ENCODE measurements at places on chromosomes 13 and 19.

GRCh38 chr13:46964789-46965527 is 68.1 kb upstream of the HTR2A start:
- DNase-seq, result no peak

DNA sequence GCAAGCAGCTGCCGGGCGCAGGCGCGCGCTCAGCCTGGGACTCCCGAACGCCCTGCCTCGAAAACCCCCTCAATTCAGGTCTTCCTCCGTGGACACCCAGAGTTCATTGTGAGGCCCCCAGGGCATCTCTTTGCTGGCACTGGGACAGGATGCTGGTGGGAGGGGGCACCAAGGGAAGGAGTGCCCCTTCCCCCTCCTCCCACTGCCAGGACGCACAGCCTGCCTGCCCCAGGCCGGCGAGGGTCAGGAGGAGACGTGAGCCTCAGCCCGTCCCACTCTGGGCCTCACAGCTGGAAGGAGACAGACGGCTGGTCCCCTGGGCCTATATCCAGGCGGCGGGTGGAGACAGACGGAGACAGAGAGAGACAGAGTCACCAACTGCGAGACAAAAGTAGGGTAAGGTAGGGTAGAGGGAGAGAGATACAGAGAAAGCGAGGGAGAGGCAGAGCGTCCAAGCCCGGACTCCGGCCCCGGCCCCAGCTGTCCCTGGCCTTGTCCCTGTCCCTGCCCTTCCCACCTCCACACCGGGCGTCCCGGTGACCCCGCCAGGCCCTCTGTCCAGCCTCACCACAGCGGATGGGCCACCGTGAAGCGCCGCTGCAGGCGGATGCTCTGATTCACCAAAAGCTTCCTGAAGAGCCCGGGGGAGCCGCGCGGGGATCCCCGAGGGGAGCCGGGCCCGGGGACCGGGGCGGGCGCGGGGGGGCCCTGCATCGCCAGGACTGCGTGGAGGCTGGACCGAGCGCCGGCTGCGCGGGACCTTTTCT is at the start of gene PDE4C:
TSS of gene PDE4C (minus strand) at position 737 of the 767 bp plus-strand sequence. CDS start at position 714, 23 bp downstream.
- DNase-seq, result no peak

DNA sequence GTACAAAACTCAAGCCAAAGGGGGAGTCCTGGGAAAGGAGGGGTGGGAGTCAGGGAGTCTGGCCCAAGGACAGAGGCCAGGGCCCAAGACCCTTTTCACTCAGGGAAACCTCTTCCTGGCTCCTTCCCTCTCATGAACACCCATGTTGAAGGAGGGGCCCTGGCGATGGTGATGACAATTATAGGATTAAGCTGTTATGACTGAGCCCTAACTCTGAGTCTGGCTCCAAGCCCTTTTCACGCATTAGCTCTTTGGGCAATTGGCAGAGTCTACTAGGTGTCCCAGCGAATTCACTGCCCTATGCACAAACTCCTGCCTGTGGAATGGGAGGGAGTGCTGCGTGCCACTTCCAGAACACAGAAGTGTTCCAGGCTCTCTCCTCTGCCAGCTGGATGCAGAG is 20.7 kb downstream of the ZNF575 start:
- DNase-seq, result no peak

DNA sequence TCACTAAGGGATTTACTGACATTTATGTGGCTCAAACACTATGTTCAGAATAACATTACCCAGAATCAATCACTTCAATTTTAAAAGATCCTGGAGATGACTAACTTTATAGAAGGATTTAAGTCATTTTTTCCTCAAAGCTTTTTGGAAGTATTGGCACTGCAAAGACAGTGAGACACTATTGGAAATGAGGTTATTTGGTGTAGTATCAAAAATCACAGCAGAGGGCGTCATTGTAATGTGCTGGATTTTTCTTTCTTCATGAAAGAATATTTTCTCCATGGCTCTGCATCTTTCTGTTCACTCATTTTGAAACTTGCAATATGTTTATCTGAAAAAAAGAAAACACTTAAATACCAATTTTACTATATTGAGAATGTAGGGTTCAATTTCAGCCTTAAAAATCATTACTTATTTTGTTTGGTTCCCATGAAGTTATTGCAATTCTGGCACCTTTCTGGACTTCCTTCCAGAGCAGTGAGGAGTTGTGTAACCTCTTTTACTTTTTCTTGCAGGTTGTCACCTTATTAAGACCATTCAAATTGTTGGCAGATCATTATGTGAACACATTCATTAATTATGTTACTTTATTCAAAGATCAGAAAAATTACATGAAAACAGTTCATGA is 3.7 kb upstream of the CSNK1A1L start:
- DNase-seq, result peak; percentile 20

DNA sequence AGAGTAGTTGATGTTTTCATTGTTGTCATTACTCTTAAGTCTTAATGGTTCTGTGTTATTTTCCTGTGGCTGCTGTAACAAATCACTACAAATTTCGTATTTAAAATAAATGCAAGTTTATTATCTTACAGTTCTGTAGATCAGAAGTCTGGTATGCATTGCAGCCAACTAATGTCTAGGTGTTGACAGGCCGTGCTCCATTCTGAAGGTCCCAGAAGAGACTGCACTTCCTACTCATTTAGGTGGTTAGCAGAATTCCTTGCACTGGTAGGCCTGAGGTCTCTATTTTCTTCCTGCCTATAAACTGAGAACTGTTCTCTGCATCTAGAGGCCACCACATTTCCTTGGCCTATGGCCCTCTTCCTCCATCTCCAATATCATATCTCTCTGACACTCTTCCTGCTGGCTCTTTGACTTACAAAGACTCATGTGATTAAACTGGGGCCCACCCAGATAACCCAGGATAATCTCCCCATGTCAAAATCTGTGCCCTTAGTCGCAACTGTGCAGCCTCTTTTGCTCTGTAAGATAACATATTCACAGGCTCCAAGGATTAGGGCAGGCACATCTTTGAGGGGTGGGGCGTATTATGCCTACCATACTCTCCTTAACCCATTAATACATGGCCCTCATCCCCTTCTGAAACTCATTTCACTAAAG is 468.4 kb downstream of the FOXO1 start:
- DNase-seq, result no peak

- no peak for DNase-seq
Measured at GRCh38 chr13:113945857-113946408, 27.9 kb downstream of the C13orf46 start.

GRCh38 chr13:97342136-97342535 is 91.8 kb upstream of the RAP2A start:
- DNase-seq, result no peak

GRCh38 chr13:26952551-26953143 is 192.1 kb upstream of the GPR12 start:
- DNase-seq, result no peak

GRCh38 chr19:40553885-40554857 is 22.5 kb upstream of the SHKBP1 start:
- no peak for DNase-seq

DNA sequence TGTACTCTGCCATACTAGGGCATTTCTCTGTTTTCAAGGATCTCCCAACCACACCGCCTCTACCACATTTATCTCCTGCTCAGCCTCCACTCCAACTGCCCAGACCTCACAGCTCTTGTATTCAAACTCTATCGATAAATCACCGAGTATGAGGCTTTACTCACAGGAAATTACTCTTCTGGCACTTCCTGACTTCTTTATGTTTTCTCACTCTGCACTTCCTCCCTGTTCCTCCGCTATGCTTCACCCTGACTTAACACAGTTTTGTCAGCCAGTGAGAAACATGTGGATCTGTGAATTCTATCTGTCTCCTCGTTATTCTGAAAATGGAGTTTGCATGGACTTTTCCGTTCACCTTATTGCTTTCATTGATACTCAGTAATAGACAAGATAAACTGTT is 2.6 kb upstream of the CARD8 start:
- no peak for DNase-seq

DNA sequence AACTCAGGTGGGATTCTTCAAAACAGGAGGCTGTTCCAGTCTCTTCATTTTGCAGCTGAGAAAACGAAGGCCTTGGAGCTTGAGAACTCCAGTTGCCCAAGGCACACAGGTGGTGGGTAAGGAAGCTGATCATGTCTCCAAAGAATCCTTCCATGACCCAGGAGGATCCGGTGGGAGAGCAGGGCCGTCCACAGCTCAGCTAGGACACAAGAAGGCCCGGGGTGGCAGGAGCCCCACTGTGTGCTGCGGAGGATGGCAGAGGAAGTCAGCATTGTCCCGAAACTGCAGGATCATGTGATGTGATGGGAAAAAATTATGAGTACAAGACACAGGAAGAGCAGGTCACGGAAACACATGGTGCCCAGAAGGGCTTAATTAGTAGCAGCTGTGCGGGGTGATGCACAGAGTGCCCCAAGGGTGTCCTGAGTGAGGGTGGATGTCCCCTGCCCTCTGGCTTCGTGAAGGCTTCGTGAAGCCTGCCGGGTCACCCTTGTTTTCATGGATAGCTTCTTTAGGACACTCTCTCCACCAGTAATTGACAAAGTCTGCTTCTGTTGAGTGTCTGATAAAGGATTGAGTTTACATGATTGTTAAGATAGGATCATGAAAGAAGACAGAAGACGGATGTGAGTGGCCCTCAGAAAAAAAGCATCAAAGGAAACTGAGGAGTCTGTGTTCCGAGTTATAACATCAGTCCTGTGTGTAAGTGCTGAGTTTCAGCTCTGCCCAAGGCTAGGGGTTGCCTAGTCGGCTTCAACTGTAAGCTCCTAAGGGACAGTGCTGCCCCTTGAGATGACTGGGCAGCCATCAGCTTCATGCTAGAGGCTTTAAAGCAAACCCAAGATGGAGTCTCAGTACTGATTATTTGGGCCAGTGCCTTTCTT is 33.8 kb upstream of the SACS start:
- DNase-seq, result no peak

- DNase-seq, result peak; percentile 16
Measured at GRCh38 chr13:101942038-101942437, 459.8 kb downstream of the FGF14 start.

- DNase-seq, result no peak
Measured at GRCh38 chr13:39528661-39528980, 74.4 kb downstream of the LHFPL6 start.

Measured in HAP-1 (cell line).